ENCODE measurements at places on chromosomes 12 and 14. TPM values are rescaled to one million over a fixed set of nuclear protein-coding genes. Genes with fewer than 3 reads are reported as not detected.

Gene ARHGDIB
- 503 TPM for total RNA-seq

GRCh38 chr14:49934646-49935045 is 41.8 kb downstream of the ARF6 start:
- no peak overlapping the region for H3K27ac ChIP-seq
- H3K4me3 ChIP-seq = no peak overlapping the region
- no peak for DNase-seq
- H3K4me1 ChIP-seq = no peaks in the 10 kb centered on the region

Gene PZP
- total RNA-seq = not detected

DNA sequence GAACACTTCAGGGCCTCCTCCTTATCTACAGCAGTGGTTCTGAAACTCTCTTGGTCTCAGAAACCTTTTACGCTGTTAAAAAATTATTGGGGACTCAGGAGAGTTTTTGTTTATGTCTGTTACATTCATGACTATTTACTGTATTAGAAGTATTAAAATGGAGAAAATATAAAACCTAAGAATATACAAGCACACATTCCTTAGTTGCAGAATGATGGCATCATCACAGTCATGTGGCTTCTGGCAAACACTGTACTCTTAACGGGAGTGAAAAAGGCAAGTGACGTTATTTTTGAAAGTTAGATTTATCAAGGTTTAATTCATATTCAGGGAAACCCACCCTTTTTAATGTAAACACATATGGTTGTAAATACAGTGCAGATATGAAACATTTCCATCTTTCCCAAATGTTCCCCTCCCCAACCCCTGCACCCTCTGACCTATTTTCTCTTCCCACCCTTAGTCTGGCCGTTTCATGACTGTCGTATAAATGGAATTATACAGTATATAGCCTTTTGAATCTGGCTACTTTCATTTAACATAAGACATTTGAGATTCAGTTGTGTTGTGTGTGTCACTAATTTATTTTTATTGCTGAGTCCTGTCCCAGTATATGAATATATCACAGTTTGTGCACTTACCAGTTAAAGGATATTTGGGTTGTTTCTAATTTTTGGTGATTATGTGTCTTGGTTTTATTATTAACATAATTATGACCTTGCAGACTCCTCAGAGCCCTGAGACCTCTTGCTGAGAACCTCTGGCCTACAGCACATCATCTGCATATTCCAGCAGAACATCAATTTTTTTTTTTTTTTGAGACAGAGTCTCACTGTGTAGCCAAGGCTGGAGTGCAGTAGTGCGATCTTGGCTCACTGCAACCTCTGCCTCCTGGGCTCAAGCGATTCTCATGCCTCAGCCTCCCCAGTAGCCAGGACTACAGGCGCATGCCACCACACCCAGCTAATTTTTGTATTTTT is 457.0 kb downstream of the PCNX1 start:
- H3K4me3 ChIP-seq = no peak overlapping the region
- no peak overlapping the region for H3K27ac ChIP-seq
- no peak for DNase-seq
- H3K27me3 ChIP-seq = no peaks in the 10 kb centered on the region
- H3K4me1 ChIP-seq = peaks cover 6% of the 10 kb centered on the region
- no peaks in the 10 kb centered on the region for H3K36me3 ChIP-seq

Gene JPH4
- not detected for total RNA-seq

- H3K4me1 ChIP-seq = peaks cover 4% of the 10 kb centered on the region
- 0 out of 2 replicates have a peak, but pooled peaks cover 5% of the 10 kb centered on the region for H3K27me3 ChIP-seq
- H3K4me3 ChIP-seq = no peak overlapping the region
- no peak for DNase-seq
These were observed 31.2 kb downstream of the TMCC3 start for GRCh38 chr12:94618995-94619695.

DNA sequence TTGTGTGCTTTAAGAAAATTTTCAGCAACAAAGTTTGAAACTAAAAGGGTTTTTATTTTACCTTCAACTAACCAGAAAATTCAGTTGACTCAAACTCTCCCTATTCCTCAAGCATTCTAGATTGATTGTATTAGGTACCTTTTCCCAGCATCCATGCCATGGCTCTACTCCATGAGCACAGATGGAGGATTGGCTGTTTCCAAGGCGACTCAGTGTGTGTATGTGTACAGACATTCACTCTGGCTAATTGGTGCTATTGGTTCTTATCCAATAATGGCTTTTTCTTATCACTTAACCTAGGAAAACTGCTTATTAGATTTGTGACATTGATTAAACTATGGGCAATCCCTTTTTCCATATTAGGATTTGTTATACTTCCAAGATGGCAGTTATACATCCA is 202.6 kb downstream of the ANO6 start:
- no peaks in the 10 kb centered on the region for H3K27me3 ChIP-seq
- no peak for DNase-seq
- H3K36me3 ChIP-seq = no peaks in the 10 kb centered on the region
- H3K4me1 ChIP-seq = peaks cover 19% of the 10 kb centered on the region
- H3K27ac ChIP-seq = no peak overlapping the region
- H3K4me3 ChIP-seq = no peak overlapping the region
